ENCODE measurements at places on chromosomes 11 and 22.

- no peak for DNase-seq
These were observed 385.6 kb downstream of the DCDC1 start for GRCh38 chr11:30983776-30984441.

GRCh38 chr11:72369743-72370142 lies 64.6 kb downstream of the CLPB start:
- no peak for DNase-seq

DNA sequence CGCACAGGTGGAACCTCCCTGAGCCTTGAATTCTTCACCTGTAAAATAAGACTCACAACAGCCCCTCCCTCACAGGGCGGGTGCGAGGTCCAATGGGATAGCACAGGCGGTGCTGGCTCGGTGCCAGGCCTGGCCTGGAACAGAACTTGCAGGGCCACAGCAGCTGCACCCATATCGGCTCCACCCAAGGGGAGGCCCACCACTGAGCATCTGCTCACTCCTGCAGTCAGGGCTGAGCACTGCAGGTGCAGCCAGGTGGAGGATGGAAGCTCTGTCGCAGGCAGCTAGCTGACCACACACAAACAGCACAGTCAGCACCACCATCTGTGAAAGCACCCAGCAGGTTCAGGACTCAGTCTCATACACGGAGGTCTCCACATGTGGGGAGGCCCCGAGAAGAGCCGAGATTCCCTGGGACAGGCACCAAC lies 19.6 kb downstream of the VPS37C start:
- no peak for DNase-seq

GRCh38 chr11:68709062-68709461 lies 24.7 kb downstream of the GAL start:
- DNase-seq, result no peak

- DNase-seq, result no peak
These were observed 11.3 kb downstream of the LRFN4 start for GRCh38 chr11:66868082-66868725.

GRCh38 chr22:46107089-46107664 lies 43.1 kb upstream of the PPARA start:
- no peak for DNase-seq

DNA sequence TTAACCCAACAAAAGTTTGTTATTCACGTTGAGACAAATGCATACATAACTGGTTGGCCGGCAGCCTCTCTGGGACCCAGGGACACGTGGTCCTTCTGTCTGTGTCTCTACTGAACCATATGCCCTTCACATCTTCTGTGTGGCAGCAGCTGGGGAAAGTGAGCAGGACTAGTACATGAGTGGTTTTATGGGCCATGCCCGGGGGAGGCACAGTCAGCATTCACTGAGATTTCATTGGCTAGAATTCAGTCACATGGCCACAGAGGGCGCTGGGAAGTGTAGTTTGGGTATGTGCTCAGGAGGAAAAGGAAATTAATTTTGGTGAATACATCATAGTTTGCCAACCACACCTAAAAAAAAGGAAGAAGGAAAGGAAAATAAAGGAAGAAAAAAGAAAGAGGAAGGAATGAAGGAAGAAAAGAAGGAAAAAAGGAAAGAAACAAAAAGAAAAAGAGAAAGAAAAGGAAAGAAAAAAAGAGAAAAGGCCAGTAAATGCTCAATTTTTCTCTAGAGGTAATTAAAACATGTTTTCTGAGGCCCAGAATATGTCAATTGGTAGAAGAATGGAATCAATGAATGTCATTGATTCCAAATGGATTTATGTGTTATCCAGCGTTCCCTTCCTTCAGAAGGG lies 55.9 kb upstream of the KIRREL3 start:
- no peak for DNase-seq

DNA sequence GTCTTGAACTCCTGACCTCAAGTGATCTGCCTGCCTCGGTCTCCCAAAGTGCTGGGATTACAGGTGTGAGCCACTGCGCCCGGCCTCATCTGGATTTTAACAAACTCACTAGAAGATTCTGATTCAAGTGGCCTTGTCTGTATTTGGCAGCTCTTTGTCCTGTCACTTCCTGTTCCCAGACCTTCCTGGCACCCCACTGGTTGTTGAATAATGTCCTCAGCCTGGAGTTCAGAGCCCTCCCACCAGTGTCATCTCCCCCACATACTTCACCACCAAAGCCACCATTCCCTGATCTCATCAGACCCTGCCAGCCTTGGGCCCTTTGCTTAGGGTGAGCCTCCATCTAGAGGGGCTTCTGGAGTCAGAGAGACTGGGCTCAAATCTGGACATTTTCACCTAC lies 3.3 kb downstream of the PELI3 start:
- no peak for DNase-seq

DNA sequence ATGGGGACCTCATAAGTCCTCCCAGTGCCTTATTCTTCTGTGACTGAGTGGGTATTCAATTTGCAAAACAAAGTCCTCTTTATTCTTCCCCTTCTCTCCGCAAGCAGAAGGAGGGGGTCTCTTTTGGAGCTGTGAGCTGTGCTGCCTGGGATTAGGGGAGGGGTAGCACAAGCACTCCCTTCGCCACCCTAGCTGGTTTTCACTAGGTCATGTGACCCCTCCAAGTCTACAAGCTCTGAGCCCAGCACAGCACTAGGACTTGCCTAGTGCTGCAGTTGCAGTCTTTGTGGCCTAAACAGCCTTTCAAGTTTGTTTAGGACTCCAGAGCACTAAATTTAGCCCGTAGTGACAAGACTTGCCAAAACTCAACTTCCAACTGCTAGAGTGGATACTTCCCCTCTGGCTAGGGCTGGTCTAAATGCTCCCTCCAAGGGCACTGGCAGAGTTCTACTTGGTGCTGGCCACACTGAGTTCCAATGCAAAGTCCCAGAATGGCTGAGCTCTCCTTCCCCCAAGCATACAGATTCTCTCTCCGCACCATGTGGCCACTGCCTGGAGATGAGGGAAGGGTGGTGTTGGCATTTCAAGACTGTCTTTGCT lies 25.4 kb downstream of the TAF1D start:
- DNase-seq, result no peak

GRCh38 chr11:1260023-1260501 lies 37.2 kb downstream of the MUC5B start:
- no peak for DNase-seq

GRCh38 chr22:41429232-41429950 lies 17.2 kb downstream of the TOB2 start:
- DNase-seq, result no peak

GRCh38 chr22:39624501-39624821 lies 53.9 kb downstream of the CACNA1I start:
- DNase-seq, result no peak

DNA sequence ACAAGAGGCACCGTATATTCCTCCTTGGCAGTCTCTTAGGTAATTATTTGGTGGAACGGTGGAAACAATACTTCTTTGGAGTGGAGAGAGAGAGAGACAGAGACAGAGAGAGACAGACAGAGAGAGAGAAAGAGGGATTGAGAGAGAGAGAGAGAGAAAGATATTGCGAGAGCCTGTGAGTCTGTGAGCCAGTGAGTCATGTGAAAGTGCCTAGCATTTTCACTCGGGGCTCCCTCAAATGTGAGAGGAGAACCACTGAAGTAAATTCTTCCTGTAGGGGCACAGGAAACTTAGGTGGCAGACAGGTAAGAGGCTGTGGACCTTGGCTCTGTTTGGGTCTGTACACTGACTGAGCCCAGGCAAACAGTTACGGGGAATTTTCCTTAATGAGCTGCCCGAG lies 31.6 kb upstream of the SNX19 start:
- no peak for DNase-seq

GRCh38 chr11:90669094-90669493 lies 446.2 kb upstream of the CHORDC1 start:
- DNase-seq, result no peak

GRCh38 chr11:18229501-18229900 lies 7.1 kb downstream of the SAA4 start:
- DNase-seq, result no peak

- no peak for DNase-seq
These were observed 22.1 kb upstream of the IGLL5 start for GRCh38 chr22:22865311-22866072.

GRCh38 chr11:86523738-86524619 lies 148.4 kb downstream of the ME3 start:
- no peak for DNase-seq

DNA sequence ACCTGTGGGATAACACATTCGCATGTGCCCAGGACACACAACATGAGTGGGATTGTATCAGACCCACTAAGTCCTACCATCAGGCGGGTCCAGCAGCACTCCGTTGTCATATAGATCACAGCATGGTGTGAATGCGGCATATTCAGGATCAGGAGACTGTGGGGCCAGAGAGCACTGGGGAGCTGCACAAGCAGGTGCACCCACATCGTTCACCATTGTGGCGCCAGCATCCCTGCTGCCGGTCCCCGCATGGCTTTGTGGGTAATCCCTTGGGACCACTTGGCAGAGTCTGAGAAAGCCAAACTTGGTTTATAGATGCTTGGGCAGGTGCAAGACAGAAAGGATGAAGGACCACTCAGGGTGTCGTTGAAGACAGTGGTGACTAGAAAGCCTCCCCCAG lies 201.6 kb upstream of the B3GAT1 start:
- no peak for DNase-seq

DNA sequence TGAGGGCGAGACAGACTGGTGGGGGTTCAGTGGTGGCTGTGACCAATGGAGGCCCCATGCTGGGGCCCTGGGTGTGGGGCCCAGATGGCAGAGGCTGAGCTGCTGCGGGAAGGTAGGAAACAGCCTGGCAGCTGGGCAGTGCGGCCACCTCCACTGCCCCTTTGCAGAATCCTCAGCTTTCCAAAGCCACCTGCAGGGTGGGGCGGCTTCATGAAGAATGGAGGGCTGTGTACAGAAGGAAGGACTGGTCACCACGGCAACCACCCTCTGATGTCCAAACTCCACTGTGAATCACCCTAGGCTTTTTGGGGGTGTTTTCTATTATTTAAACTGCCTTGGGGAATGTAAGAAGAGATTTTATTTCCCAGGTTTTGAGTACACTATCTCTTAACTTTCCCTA lies 166.3 kb upstream of the NAV2 start:
- DNase-seq, result no peak

Data from hematopoietic multipotent progenitor cell (in vitro differentiated cells).